Dermis microvascular lymphatic vessel endothelial cell (primary cell): ENCODE measurements at places on chromosomes 3 and 15. TPM values are rescaled to one million over a fixed set of nuclear protein-coding genes. Genes with fewer than 3 reads are reported as not detected.

TGM5 gene
- not detected in 2 replicates for total RNA-seq

PPP1R14D gene
- total RNA-seq: not detected in 2 replicates

SOX14 gene
- not detected in 2 replicates for total RNA-seq

AP4E1 gene
- 7.0 and 10.5 TPM in 2 replicates for total RNA-seq

CNOT10 gene
- total RNA-seq: 21.1 and 22.5 TPM in 2 replicates

TMEM158 gene
- total RNA-seq: 1.0 and 2.8 TPM in 2 replicates

CHRNA5 gene
- 2.0 and 2.1 TPM in 2 replicates for total RNA-seq

GRAMD2A gene
- total RNA-seq: 0.13 TPM in 2 replicates

NEK10 gene
- total RNA-seq: 1.3 and 1.9 TPM in 2 replicates

C2CD4A gene
- total RNA-seq: 3.2 and 4.3 TPM in 2 replicates

GOLGA8S gene
- 0.13 TPM in 1 of 2 replicates, not detected in the other for total RNA-seq

LMCD1 gene
- 17.3 and 28.8 TPM in 2 replicates for total RNA-seq

BCHE gene
- 15.4 and 24.3 TPM in 2 replicates for total RNA-seq

ERC2 gene
- total RNA-seq: 1.1 and 1.5 TPM in 2 replicates

MITF gene
- total RNA-seq: 3.0 and 5.7 TPM in 2 replicates

UBAP1L gene
- total RNA-seq: 0.77 and 3.8 TPM in 2 replicates

IL20RB gene
- 0.51 and 0.63 TPM in 2 replicates for total RNA-seq

MFN1 gene
- 35.4 and 35.9 TPM in 2 replicates for total RNA-seq

SLC2A2 gene
- total RNA-seq: not detected in 2 replicates

WDR82 gene
- 75.5 and 93.7 TPM in 2 replicates for total RNA-seq

OR5K4 gene
- total RNA-seq: not detected in 2 replicates

CCDC33 gene
- total RNA-seq: not detected in 2 replicates

EIF4E3 gene
- total RNA-seq: 1.5 and 3.3 TPM in 2 replicates

ZBTB38 gene
- total RNA-seq: 53.9 and 87.4 TPM in 2 replicates

ZNF660 gene
- total RNA-seq: 0.51 and 0.76 TPM in 2 replicates

CGNL1 gene
- 25.7 and 27.7 TPM in 2 replicates for total RNA-seq

SPTSSB gene
- total RNA-seq: not detected in 2 replicates

GOLGA8N gene
- 0.39 and 1.0 TPM in 2 replicates for total RNA-seq

MYRIP gene
- total RNA-seq: 5.0 and 9.2 TPM in 2 replicates

GOLGA8T gene
- under 0.01 and 0.13 TPM in 2 replicates for total RNA-seq

NDUFB5 gene
- total RNA-seq: 78.3 and 81.6 TPM in 2 replicates

SYNPR gene
- not detected in 2 replicates for total RNA-seq

UBA7 gene
- 21.6 and 37.4 TPM in 2 replicates for total RNA-seq

PLCH1 gene
- total RNA-seq: under 0.01 TPM in 1 of 2 replicates, not detected in the other

DUOXA2 gene
- total RNA-seq: not detected in 2 replicates

CCK gene
- total RNA-seq: not detected in 2 replicates
